ENCODE measurements at places on chromosomes 1 and 21.

DNA sequence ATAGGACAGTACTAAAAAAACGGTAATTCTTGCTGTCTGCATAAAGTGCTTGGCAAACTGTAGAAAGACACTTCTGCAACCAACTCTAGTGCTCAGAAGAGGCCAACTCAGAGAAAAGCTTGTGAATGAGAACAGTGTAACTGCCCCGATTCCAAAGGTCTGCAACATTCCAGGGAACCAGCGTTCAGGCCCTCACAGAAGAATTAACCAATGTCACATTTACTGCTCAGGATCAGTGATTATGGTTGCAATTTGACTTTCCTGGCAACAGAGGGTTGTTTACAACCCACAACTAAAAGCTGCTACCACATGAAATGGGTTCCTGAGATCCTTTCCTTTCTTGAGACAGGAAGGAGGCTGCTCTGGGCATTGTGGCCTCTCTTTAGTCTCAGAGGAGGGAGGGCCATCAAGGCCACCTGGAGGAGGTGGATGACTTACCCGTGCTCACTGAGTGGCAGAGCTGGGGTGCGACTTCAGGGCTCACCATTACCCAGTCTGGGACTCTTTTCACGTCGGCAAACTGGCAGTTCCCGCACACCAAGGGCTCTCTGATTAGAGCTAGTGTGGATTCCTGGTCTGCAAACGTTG lies 15.3 kb downstream of the SRSF4 start:
- no peak for DNase-seq

DNA sequence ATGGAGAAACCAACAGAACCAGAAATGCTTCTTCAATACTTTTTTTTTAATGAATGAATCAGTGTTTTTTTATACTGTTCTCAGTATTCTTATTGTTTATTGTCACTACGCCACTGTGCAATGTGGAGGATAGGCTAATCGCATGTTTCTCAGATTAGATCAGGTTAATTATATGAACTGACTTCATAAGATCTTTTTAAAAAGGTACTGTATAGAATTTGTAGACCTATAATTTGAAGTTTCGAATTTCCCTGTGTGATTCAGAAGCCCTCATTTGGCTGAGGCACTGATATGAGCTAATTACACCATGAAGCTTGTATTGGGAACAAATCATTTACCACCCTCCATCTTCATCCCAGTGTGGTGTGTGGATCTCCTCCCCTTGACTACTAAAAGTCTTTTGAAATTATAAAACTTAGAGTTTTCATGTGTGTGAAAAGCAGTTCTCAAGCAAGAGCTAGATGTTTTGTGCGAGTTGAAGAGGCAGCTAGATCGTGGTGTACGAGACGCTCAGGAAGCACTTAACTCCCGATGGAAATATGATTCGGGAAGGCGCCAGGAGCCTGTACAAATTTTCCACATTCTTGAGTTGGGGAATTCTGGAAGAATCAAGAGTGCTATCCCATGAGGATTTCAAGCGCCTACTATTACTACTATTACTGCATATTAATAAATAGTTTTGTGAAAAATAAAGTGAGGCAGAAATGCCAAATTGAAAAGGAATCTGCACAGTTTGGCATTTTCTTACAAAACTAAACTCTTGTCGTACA lies 52.1 kb upstream of the KCNE2 start:
- DNase-seq: no peak

DNA sequence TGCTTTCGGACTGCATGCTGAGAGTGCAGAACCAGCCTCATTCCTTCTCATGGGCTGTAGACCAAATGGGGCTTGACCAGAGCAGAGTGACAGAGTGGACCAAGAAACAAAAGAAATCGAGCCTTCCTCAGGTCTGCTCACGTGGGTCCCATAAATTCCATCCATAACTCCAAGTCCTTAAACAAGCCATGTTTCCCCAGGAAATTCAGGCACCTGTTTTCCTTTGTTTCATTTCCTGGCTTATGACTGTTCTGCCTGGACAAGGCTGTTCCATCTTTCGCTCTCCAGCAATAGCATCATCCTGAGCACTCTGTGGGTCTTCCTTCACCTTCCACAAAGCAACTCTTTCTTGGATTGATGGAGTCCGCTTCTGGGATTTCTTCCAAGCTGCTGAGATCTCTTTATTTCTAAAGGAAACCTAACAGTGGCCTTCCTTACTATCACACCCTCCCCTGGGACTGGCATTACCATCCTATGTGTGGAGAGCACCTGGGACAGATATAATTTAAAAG lies 63.9 kb downstream of the LAMC2 start:
- no peak for DNase-seq

DNA sequence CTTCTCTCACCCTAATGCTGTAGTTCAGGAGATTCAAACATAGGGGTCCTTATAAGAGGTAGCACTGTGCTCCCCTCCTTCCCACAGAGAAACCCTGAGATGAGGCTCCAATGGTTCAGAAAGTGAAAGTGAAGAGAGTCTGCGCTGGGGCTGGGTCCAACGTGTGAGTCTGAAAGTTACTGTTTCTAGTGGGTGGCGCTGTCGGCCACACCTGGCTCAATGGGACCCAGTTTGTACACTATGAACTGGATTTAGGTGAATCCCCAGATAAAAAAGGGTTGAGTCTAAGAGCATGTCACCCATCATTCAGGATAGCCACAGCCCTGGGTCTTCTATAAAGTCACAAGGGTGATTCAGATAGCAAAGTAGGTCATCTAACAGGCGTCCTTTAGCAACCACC lies 2.8 kb downstream of the SMCP start:
- DNase-seq: no peak

DNA sequence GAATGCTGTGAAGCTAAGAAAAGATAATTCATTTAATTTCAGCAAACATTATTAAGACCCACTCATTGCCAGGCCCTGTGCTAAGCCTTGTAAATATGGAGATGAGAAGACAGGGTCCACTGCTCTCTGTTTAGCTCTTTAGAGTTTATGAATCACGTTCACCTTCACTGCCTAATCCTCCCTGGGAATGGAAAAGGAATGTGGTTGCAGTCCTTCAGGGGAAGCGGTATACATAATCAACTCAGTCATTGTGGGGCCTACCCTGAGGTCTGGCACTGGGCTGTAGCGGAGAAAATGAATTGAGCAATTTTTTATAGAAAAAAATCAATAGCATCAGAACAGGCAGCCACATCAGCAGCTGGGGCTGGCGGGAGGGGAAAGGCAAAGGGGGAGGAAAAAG lies 412.1 kb upstream of the NFIA start:
- DNase-seq: no peak

- no peak for DNase-seq
These were observed 22.9 kb downstream of the ANGPTL7 start for GRCh38 chr1:11211925-11212587.

DNA sequence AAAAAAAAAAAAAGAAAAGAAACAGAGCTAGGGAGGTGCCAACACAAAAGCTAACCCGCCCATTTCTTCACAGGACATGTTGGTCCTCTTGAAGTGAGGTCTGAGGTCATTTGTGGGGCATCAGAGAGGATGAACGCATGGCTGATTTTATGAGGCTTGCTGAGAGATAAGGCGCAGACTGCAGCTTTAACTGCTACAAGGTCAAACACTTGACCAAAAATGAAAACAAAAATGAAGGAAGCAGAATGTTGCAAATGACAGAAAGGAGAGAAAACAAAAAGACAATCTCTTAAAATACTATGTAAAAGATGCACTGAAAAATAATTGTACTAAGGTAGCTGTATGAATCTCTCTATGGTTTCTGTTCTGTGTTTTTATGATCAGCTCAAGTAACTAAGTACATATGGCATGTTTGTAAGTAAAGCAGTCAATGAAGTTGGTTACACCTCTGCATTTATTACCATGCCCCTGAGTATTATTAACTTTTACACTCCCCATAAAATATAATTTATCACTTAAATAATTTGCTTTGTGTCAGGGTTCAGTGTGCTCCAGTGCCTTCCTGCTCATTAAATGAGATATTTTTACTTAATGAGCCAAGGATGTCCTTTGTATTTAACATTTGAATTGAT lies 249.1 kb upstream of the NR5A2 start:
- no peak for DNase-seq

- DNase-seq: no peak
These were observed 18.0 kb upstream of the ATG4C start for GRCh38 chr1:62765981-62766380.

GRCh38 chr1:44103270-44104131 lies 15.1 kb upstream of the KLF17 start:
- no peak for DNase-seq

DNA sequence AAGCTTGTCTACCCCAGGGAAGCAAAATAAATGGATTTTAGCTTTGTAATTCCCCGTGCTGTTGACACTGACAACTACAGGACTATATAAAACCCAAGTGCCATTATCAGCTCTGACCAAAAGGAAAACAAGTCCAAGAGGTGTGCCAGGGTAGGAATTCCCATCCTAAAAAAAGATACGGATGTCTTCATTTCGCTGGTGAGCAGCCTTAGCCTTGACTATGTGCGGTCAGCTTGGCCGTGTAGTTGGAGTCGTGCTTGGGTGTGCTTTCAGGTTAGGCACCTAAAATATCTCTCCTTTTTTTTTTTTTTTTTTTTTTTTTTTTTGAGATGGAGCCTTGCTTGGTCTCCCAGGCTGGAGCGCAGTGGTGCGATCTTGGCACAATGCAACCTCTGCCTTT lies 28.9 kb upstream of the ACTN2 start:
- DNase-seq: no peak

DNA sequence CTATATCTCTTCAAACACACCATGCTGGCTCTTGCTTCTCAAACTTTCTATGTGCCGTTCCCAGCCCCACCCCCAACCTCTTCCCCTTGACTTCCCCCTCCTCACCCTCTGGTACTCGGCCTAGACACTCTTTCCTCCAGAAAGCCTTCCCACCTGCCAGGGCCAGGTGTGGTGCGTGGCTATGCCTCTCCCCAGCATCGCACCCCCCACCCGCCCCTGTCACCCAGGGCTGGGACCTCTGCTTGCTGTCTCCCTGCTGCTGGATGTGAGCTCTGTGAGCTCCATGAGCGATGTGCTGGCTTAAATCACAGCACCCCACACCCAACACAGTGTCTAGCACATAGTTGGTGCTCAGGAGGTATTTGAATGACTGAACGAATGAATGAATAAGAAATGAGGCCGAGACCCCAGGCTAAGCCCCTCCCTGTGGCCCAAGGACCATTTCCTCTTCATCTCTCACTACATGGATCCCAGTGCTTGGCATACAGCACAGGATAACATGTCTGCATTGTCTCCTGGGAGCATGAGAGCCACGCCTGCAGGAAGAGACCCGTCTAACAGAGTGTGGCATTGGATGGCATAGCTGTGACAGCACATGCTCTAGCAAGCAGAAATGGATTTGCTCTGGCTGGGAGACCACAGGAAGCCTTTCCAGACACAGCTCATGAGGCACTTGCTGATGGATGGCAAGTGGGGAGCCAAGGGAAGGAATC lies 19.7 kb downstream of the TNNT2 start:
- DNase-seq: no peak

DNA sequence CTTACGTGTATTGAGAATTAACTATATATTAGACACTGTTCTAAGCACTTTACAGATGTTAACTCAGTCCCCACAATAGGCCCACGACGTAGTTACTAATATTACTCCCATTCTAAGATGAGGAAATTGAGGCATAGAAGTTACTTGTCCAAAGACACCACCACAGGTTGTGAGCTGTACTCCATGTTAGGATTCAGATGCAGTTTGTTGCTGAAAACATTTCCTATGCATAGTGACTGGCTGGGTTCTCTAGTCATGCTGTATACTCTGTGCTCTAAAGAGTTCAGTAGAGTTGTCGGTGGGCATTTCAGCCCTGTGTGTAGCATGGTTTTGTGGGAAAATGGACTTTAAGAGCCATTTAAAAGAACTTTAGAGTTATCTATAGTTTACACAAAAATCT lies 65.2 kb downstream of the GPR137B start:
- no peak for DNase-seq
